Cortex of kidney (tissue), 1 donor: ENCODE measurements at places on chromosomes 1 and 21.

DNA sequence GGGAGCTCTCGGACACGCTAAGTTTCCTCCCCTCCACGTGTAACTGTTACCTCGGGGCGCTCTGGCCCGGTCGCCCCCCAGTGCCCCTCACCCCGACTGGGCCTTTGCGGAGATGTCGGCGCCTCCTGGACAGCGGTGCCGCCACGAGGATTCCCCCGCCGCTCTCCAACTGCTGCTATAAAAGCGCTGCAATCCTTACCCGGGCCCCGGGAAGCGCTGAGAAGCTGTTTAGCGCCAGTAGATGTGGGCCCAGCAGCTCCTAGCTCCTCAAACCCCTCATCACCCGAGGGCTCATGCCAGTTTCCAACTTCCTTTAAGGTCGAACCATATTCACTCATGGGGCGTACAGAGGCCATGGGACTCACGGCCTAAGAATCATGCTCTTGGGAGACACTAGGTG lies 361 bp upstream of the LMX1A start:
- no peak for DNase-seq

GRCh38 chr1:15406614-15407559 lies 2.8 kb upstream of the EFHD2 start:
- DNase-seq, result no peak

DNA sequence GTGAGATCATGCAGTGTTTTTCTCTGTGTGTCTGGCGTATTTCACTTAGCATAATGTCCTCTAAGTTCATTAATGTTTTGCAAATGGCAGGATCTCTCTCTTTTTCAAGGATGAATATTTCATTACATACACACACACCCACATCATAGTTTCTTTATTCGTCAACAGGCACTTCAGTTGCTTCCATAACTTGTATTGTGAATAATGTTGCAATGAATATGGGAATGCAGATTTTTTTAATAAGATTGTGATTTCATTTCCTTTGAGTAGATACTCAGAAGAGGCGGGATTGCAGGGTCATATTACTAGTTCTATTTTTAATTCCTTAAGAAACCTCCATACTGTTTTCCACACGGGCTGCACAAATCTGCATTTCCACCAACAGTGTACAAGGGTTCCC lies 134.0 kb downstream of the CLEC20A start:
- DNase-seq, result no peak

GRCh38 chr1:67647036-67647798 lies 37.8 kb upstream of the GADD45A start:
- DNase-seq, result no peak

- no peak for DNase-seq
Measured at GRCh38 chr1:24222008-24222605, 35.0 kb upstream of the IFNLR1 start.

- DNase-seq, result no peak
Measured at GRCh38 chr1:111833334-111833733, 77.6 kb downstream of the DDX20 start.

DNA sequence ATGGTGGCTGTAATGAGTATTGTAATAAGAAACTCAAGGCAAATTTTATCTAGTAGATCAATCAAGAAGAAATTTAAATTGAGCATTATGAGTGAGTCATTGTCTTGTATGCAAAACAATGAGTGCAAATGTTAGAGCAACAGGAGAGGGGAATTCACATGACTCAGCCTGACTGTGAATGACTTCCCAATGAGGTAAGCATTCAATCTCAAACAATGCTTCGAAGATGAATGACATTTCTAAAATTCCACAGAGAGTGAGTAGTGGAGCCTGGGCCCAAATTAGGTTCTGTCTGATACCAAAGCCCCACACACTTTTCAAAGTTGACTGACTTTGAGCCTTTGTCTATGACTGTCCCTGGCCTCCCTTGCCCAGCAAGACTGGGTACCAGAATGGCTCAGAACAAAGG lies 738.0 kb downstream of the PTPRU start:
- no peak for DNase-seq

DNA sequence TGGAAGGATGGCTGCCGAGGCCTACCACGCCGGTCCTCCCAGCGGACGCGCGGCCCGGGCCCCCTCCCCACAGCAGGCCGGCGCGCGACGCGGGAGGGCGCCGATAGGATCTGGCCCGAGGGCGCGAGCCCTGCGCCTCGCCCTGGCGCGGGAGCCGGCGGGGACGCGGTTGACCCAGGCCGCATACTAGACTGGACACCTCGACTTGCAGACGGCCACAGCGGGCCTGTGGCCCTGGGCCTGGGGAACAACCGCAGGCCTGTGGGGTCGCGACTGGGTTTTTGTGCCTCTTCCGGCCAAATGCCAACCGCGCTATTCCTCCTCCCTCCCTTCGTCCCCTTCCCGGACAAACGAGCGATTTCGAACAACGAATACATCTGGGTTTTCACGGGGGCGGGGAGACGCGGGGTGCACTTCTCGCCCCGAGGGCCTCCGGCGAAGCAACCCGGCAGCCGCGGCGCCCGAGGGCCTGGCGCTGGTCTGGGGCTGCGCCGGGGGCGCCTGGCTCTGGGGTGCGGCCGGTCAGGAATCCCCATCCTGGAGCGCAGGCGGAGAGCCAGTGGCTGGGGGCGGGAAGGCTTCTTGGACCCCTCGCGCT lies 2.4 kb downstream of the NHLH2 start:
- no peak for DNase-seq

DNA sequence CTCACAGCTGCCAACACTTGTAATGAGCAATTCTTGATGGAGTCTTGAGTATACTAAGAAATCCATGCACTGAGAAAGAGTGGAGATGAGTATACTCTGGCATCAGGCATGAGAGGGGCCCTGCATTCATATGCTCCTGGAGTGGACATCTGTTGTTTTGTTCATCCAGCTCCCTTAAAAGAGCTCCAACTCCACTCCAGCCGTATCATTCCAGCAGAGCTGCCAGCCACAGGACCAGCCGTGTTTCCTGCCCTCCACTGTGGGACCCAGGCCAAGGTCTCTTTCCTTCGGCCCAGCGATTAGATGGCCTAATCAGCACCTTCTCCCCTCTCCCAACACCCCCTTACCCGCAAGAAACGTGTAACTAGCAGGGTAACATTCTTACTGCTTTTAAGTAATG lies 144.5 kb downstream of the OMA1 start:
- DNase-seq, result no peak
